ENCODE measurements at places on chromosomes 1 and 21.

GRCh38 chr1:51175278-51175677 is 60.8 kb upstream of the RNF11 start:
- DNase-seq, result no peak

DNA sequence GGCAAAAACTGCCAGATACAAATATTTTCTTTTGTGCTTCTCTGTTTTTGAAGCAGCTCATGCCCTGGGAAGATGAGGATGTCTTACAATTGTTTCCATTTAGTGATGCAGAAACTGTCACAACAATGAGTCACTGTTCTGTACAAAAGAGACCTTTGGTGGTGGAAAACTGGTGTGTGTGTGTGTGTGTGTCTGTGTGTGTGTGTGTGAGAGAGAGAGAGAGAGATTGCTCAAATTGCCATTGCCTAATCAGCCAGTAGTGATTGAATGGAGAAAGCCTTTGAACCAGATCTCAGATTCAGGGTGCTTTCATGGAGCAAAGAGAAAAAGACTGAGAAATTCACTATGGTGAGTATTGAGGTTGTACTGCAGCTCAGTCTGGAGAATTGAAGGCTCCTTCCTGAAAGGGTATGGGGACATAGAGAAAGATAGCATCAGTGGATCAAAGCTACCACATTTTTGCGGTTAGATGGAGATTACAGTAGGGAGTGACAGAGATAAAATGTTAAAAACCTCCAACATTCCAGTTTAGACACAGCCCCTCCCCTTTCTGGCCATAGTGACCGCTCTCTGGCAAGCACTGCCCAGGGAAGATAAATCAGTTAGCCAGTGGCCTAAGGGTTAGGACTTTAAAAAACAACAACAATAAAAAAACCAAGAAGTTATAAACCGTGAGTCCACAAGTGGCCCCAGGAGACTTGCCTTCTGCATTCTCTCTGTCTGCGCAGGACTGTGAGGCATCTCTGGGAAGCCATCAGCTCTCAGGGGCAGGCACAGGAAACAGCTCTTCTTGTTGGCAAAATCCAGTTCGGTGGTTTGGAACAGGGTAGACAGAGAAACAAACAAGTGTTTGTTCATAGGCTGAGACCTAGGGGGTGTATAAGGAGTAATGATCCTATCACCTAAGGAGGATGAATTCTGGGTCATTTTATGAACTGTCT is 406.5 kb downstream of the DUSP10 start:
- DNase-seq, result no peak

- DNase-seq, result peak; percentile 22
Observed at GRCh38 chr1:93552741-93553455, 105.0 kb downstream of the FNBP1L start.

DNA sequence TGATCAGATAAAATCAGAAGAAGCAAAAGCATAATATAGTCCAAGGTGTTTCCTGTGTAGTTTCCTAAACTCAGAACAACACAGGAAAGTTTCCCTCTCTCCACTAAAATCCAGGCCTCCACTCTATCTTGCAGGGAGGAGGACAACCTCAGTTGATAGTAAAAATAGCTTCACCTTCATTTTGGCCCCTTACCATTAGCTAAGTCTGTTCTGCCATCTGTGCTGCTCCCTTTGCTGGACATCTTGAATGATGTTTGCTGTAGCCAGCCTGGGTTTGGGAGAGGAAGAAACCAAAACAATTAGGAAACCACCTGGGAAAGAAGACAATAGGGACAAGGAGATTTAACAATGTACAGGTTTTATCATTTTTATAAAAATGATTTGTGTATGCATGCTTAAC is 18.6 kb downstream of the DCAF8 start:
- no peak for DNase-seq

DNA sequence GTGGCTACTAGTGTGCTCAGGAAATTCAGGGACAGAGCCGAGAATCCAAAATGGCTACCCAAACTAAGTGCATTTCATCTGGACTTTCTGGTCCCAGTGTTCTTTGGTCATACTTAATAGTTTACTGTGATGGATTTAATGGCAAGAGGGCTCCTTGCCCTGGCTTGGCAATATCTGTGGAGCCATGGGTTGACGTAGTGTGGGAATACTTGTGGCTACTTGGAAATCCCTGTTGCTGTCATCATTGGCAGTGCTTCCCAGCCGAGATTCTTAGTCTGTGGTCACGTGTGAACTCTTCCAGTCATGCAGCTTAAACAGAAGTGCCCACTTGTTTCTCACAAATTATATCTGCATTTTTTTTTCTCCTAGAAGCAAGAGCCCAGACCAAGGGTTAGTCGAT is 198.9 kb downstream of the HS2ST1 start:
- no peak for DNase-seq
